Gastrocnemius medialis (tissue), 4 donors: ENCODE measurements at places on chromosomes 6 and 20. TPM values are rescaled to one million over a fixed set of nuclear protein-coding genes. Genes with fewer than 3 reads are reported as not detected.

TPD52L1 gene
- 134 TPM for total RNA-seq

SH3BGRL2 gene
- total RNA-seq = 15.7 TPM

TULP1 gene
- total RNA-seq = not detected

CDK5RAP1 gene
- total RNA-seq = 23.2 TPM

PSORS1C2 gene
- not detected for total RNA-seq

LY6G6C gene
- total RNA-seq = not detected

CRYBG1 gene
- 1.1 TPM for total RNA-seq

APOBEC2 gene
- 115 TPM for total RNA-seq

PKHD1 gene
- not detected for total RNA-seq
